ENCODE measurements at places on chromosomes 7 and 10.

DNA sequence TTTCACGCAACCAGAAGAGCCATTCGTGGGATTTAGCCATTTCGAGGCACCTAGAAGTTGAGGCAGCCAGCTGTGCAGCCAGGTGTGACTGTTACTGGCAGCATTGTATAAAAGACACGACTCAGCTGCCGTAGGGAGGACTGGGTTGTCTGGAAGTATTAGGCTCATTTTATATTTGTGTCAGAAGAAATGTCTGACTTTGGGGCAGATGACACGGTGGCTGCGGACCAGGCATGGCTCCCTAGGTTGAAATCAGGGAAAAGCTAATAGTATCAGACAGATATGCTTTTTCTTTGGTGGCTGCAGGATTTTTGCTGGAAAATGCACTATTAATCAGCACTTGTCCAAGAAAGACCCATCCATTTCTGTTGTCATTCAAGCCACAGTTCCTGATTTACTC is 4.2 kb upstream of the DPYSL4 start:
- DNase-seq: no peak

DNA sequence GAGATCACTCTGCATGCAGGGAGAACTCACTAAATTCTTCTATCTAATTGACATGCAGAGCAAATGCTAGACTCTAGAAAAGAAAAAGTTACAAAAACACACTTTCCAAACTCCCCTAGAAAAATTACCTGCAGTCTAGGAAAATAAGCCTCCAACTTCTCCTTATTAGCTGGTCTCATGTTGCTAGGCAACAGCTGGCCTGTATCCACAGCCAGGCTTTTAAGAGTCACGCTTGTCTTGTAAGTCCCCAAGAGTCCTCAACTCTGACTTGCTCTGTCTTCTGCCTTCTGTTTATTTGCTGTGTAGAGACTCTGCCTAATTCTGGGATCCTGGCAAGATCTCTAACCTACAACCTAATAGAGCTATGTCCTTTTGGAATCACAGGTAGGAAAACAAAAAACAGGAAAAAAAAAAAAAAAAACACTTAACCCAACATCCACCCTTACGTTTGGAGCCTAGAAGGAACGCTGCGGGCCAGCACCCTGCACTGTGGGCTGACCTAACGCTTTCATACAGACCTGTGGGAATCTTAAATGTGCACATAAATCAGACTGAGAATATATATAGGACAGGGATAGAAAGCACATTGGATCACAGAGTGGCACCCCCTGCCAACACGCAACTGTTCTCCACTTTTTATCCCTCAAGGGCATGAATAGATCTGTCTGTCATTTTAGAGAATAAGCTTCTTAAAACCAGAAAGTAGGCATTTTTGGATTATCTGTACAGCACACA is 117.0 kb upstream of the PTPRZ1 start:
- DNase-seq: no peak

GRCh38 chr7:44587843-44588711 is 6.0 kb upstream of the TMED4 start:
- peak; percentile 76 for DNase-seq

DNA sequence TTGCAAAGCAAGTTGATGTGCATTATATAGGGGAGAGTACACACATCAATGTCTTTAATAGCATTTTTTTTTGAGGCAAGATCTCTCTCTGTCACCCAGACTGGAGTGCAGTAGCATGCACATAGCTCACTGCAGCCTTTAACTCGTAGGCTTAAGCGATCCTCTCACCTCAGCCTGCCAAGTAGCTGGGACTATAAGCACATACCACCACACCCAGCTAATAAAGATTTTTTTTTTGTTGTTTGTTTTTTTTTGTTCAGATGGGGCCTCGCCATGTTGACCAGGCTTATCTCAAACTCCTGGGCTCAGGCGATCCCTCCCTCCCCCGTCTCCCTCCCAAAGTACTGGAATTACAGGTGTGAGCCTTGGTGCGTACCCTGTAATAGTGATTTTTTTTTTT is 1.5 kb downstream of the UMAD1 start:
- no peak for DNase-seq

- DNase-seq: no peak
Measured at GRCh38 chr10:28620251-28620650, 57.1 kb upstream of the BAMBI start.

- no peak for DNase-seq
Measured at GRCh38 chr7:13797545-13797944, 191.9 kb downstream of the ETV1 start.

DNA sequence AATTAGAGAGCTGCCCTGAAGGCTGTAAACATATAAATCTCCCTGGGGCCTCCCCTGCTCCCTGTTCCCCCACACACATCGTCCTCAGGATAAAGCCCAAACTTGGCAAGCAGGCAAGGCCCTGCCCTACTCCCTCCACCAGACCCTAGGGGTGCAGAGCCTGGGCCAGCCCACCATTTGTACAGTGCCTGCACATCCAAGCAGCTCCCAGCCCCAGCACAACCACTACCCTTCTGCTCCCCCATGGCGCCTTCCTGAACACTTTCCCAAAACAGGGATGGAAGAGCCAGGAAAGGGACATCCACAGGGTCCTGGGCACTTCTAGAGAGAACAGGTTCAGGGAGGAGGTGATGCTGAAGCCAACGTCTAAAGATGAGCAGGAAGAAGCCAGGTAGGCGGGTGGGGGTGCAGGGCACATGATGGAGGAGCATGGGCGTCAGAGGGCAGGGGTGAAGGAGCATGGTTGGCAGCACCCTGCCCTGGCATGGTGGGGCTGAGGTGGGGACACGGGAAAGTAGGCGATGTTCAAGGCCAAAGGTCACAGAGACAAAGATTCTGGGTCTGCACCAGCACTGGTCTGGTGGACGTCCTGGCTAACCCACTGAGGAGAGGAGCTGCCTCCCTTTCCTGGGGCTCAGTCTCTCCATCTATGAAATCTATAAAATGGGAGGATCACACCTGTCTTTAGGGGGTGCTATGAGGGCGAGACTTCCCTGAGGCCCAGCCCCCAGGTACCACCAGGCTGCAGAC is 140.6 kb downstream of the ARHGAP22 start:
- DNase-seq: no peak

DNA sequence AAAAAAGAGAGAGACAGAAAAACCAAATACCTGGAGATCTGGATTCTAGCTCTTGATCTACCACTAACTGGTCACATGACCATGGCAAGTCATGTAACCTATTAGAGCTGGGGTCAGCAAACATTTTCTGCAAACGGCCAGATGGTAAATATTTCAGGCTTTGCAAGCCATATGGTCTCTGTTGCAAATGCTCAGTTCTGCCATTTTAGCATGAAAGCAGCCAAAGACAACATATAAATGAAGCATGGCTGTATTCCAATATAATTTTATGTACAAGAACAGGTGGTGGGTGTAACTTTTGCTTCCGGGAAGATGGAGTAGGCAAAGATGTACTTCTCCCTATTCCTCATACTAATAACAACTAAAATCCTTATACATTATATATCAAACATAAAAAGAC is 6.7 kb downstream of the FRA10AC1 start:
- no peak for DNase-seq

DNA sequence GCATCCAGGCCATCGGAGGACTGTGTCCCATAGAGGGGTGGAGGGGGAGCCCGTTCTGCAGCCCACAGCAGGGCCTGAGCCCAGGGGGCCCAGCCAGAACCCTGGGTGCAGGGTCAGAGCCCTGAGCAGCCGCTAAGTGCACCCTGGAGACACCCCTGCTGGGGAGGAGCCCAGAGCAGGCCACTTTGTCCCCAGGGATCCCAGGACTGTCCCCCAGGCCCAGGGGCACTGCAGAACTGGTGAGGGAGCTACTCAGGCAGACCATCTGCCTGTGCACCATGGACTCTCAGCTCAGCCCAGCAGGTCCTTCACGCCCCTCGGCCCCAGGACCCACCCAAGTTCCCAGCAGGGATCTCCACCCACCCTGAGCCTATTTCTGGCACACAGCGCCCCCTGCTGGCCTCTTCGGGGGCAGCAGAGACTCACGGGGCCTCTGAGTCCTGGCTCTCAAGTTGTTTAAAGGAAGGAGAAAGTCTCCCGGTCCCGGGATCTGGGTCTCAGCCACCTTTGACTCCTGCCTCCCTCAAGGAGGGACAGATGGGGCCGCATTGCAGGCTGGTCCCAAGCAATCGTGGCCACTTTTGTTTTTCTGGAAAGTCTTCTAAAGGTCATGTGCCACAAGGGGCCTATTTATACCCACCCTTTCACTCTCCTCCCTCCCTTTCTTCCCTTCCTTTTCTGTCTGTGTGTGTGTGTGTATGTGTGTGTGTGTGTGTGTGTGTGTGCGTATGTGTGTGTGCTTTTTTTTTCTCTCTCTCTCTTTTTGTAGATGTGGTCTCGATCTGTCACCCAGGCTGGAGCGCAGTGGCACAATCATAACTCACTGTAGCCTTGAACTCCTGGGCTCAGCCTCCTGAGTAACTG is 90.3 kb downstream of the MYL10 start:
- DNase-seq: peak; percentile 56

DNA sequence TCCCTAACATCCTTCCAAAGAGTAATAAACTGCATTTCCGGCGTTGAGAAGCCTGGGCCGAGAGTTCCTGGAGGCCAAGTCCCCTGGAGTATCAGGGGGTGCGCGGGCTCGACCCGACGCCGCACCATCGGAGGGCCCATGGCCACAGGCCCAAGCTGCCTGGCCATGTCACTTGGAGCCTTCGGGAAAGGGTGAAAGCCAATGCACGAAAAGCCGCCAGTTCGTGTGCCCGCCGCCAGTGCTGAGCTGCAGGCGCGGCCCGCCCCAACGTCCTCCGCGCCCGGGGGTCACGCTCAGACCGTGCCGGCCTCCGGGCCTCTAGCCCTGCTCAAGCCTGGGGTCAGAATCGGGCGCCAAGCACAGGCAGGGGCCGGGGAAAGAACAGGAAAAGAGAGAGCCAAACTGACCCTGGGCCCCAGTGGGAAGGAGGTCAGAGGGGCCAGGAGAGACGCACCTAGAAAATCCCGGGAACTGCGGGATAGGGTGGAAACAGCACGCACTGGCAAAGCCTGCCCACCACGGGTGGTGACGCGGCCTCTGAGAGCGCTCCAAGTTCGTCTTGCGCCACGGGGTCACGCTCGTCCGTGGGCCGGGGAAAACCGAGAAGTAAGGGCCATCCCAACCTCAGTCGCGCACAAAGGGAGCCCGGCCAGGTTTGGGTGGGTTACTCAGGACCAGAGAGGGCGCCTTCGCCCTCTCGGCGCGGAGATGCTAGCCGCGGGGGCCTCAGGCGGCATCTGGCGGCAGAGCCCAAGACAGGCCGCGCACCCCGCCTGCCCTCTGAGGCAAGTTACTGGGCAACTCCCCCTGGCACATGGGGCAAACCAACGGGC is 4.2 kb upstream of the EBF3 start:
- DNase-seq: no peak

DNA sequence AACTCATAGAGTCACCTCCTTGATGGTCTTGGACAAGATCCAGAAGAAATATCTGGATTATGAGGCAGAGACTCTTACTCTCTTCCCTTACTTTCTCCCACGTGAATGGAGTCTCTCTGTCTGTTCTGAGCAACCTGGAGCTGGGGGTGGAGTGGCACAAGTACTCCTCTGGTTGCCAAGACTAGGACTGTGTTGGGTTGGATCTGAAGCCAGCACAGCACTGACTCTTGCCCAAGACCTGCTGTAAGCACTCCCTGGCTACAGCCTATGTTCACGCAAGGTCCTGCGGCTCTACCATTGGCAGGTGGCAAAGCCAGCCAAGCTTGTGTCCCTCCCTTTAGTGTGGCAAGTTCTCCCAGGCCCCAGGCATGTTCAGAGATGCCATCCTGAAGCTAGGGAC is 488.2 kb upstream of the NRG3 start:
- DNase-seq: no peak

DNA sequence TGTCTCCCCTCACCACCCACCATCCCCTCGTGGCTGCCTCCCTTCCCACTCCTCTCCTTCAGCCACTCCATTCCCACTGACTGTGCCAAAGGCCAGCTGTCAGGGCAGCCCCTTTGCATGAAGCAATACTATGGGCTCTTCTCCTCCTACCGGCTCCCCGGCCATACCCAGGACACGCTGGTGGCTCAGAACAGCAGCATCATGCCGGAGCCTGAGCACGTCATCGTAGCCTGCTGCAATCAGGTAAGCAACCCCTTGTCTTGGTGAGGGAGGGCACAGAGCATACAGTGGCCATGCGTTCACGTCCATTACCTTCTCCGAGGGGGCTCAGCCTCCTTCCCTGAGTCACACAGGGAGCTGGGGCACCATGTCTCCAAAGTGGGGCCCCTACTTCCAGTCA is 11.6 kb downstream of the CHAT start:
- DNase-seq: no peak

DNA sequence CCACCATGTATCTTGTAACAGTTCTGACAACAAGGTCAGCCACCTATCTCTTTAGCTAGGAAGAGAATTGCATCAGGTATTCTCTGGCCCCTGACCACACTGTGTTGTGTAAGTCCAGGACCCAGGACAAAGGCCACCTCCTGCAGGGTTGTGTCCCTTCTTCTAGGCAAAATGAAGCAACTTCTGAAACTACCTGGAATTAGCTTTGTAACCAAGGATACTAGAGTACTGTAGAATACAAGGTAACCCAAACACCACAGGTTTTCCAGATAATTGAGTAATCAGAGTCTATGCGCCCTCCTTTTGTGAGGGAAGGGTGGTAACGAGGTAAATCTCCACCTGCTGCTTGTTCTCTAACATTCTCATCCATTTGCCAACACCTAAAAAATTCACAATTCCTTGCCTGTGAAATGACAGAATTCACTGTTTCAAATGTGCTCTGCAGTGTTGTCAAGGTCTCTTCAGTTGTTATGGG is 51.7 kb downstream of the SGMS1 start:
- no peak for DNase-seq

DNA sequence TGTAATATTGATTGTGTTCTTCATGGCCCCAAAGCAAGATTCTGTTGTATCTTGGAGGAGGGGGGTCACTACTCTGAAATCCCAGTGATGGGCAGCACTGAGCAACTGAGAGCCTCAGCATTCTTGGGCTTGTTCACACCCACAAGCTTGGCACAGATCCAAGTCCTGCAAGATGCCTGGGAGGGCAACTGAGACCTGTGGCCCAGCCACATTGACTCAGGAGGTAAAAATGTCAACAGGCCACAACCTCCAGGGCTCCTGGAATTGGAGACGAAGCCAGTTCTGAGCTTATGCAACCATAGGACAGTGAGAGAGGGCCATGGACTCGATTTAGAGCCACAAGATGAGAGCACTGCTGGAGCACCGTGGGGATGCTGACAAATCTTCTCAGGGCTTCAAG is 3.1 kb upstream of the DOCK1 start:
- no peak for DNase-seq

DNA sequence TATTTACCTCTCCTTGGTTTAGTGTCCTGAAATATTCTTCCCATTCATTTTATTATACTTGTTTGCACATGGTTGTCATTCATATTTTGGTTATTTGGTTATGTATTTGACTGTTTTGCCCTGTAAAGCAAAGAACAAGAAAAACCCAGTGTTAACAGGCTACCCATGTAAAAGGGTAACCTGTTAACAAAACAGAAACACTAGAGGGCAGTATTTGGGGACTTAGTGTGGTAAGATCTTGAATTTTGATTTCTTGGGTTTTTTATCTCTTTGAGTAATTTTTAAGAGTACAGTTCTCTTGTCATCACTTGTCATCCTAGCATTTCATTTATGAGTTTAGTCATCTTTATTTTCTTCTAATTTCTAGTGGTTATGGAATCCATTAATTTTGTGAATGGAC is 51.3 kb downstream of the POLL start:
- no peak for DNase-seq

Data from CD4-positive, alpha-beta T cell treated with Interleukin-6 for 4 hours (primary cell).